ENCODE measurements at places on chromosomes 12 and 14.

- no peak for DNase-seq
These were observed 26.2 kb downstream of the MNAT1 start for GRCh38 chr14:60760644-60761364.

DNA sequence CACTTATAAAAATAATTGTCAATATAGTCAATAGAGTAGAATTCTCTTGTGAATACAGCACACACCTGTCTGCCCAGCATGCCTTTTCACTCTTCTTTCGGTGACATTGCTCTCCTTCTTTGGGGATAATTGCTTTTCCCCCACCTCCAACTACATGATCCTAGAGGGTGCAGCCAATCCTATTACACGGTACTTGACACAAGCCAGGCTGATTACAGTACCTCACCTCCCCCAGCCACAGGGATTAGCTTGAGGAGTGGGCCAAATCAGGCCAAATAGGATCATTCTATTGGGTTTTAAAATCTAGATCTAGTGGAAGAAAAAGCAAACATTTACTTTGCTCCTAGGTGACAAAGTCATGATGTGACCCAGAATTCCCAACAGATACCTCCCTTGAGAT is 16.8 kb upstream of the NFYB start:
- DNase-seq, result no peak

- DNase-seq, result no peak
These were observed 84.6 kb upstream of the MAX start for GRCh38 chr14:65186951-65187350.

- no peak for DNase-seq
These were observed 3.0 kb downstream of the ANKRD9 start for GRCh38 chr14:102506626-102506925.

- DNase-seq, result no peak
These were observed 5.0 kb downstream of the TIGAR start for GRCh38 chr12:4325966-4326365.

- peak; percentile 95 for DNase-seq
These were observed 59.6 kb downstream of the ZFP36L1 start for GRCh38 chr14:68733086-68733914.

GRCh38 chr12:93832131-93832530 is 155.0 kb downstream of the CRADD start:
- DNase-seq, result peak; percentile 26
